ENCODE measurements at places on chromosomes 11 and 22. TPM values are rescaled to one million over a fixed set of nuclear protein-coding genes. Genes with fewer than 3 reads are reported as not detected.

OR52K1 gene
- not detected for polyA plus RNA-seq

FADS1 gene
- 29.6 TPM for polyA plus RNA-seq

CECR2 gene
- 0.90 TPM for polyA plus RNA-seq

SEC14L6 gene
- polyA plus RNA-seq = 0.37 TPM

EHF gene
- polyA plus RNA-seq = not detected

OR10A2 gene
- polyA plus RNA-seq = not detected

OR10D3 gene
- polyA plus RNA-seq = not detected

PIH1D2 gene
- polyA plus RNA-seq = 1.3 TPM

GTSE1 gene
- 0.49 TPM for polyA plus RNA-seq

SRRD gene
- 8.9 TPM for polyA plus RNA-seq

MB gene
- polyA plus RNA-seq = 1.3 TPM

OR10G8 gene
- polyA plus RNA-seq = not detected

PAMR1 gene
- 0.89 TPM for polyA plus RNA-seq

OR8H2 gene
- not detected for polyA plus RNA-seq

FADD gene
- 13.2 TPM for polyA plus RNA-seq

KCNJ1 gene
- polyA plus RNA-seq = not detected

LRRC32 gene
- 15.5 TPM for polyA plus RNA-seq

HEPHL1 gene
- polyA plus RNA-seq = not detected

CD248 gene
- 55.8 TPM for polyA plus RNA-seq

RHOD gene
- 26.5 TPM for polyA plus RNA-seq

SPA17 gene
- 2.3 TPM for polyA plus RNA-seq

ZP1 gene
- 0.79 TPM for polyA plus RNA-seq

GRIK4 gene
- polyA plus RNA-seq = 0.15 TPM

DERL3 gene
- polyA plus RNA-seq = 0.79 TPM

ARHGAP42 gene
- polyA plus RNA-seq = 6.2 TPM

GLYATL2 gene
- not detected for polyA plus RNA-seq

MMP27 gene
- polyA plus RNA-seq = not detected

GPR83 gene
- 0.56 TPM for polyA plus RNA-seq

GAB4 gene
- polyA plus RNA-seq = not detected

GALNT18 gene
- 9.4 TPM for polyA plus RNA-seq

AIP gene
- polyA plus RNA-seq = 52.0 TPM

Data from adipose tissue (tissue), 3 donors.